ENCODE measurements at places on chromosomes 1 and 21. TPM values are rescaled to one million over a fixed set of nuclear protein-coding genes. Genes with fewer than 3 reads are reported as not detected.

DNA sequence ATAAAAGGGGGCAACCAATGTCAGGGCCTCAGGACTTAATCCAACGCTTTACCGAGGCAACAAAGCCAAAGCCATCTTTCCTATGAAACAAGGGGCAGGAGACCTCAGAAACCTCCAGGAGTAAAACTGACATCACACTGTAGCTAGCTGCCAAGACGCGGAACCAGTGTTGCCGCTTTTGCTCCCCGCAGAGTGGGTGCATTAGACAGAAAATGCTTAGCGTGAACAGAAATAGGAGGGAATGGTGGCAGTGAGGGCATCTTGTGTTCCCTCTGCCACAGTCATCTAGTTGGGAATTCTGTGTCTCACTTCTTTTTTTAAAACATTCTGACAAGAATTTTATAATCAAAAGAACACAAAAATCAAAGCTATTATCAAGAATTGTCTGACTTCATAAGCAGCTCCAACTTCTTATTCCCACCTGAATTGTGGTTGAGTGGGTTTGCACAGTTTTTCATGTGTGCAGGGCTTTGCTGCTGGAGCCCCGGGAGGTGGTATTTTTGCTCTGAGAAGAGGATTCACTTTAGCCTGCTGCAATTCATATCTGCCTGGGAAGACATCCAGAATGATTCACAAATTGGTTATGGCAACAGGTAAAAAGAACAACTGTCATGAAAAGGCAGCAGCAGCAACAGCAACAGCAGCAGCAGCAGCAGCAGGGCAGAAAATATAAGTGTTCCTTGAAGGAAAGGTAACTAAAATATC, 82.2 kb upstream of the DIRAS3 start:
- no peak for DNase-seq
- no peaks in the 10 kb centered on the region for H3K27me3 ChIP-seq
- no peak overlapping the region for H3K4me3 ChIP-seq
- no peak overlapping the region for H3K27ac ChIP-seq
- H3K4me1 ChIP-seq: peaks cover 10% of the 10 kb centered on the region

DNA sequence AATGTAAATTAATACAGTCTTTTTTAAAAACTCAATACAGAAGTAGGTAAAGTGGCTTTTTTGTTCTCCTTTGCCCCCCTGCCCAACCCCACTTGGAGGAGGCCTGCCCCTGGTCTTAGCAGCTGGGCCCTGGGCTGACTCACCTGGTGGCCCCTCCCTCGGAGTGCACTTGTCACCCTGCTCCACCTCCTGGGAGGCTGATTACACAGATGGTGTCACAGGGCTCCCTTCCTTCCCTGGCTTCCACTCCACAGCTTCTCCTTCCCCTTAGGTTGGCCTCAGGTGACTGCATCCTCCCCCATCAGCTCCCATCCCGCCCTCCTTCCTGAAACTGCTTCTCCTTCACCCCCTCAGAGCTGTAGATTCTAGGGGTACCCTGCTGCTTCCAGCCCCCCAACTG, 11.7 kb upstream of the CAPN9 start:
- no peaks in the 10 kb centered on the region for H3K36me3 ChIP-seq
- peaks cover 3% of the 10 kb centered on the region for H3K27me3 ChIP-seq
- H3K4me1 ChIP-seq: peaks cover 7% of the 10 kb centered on the region
- H3K4me3 ChIP-seq: no peak overlapping the region
- DNase-seq: no peak
- H3K27ac ChIP-seq: no peak overlapping the region

Gene PLXNA2
- total RNA-seq: 17.8 TPM

DNA sequence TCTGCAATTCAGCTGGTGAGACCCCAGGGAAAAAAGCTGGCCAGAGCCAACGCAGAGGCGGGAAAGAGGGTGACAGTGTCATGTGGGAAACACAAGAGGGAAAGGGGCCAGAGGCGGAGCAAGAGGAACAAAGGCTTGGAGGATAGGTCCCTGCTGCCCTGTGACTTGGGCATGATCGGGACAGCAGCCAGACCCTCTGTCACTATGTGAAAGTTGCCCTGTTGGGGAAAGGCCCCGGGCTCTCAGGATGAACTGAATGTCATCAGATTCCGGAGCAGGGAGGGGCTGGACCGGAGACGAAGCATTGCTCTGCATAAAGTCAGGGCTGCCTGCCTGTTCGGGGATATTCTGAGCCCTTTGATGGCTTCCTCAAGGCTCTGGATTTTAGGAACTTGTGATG, 5.7 kb upstream of the ELF3 start:
- H3K4me3 ChIP-seq: no peak overlapping the region
- no peaks in the 10 kb centered on the region for H3K27me3 ChIP-seq
- no peak overlapping the region for H3K27ac ChIP-seq
- peaks cover 2% of the 10 kb centered on the region for H3K4me1 ChIP-seq
- DNase-seq: no peak
- H3K36me3 ChIP-seq: peaks cover 71% of the 10 kb centered on the region

Gene CD5L
- not detected for total RNA-seq

GRCh38 chr1:156510709-156511108, 10.1 kb upstream of the MEF2D start:
- H3K4me3 ChIP-seq: no peak overlapping the region
- no peaks in the 10 kb centered on the region for H3K36me3 ChIP-seq
- H3K4me1 ChIP-seq: peaks cover 54% of the 10 kb centered on the region
- H3K27ac ChIP-seq: peak overlapping the region; percentile 69
- peak; percentile 77 for DNase-seq

Gene EVA1B
- total RNA-seq: 58.3 TPM

- no peaks in the 10 kb centered on the region for H3K36me3 ChIP-seq
- DNase-seq: no peak
- peaks cover 19% of the 10 kb centered on the region for H3K4me1 ChIP-seq
- H3K27me3 ChIP-seq: no peaks in the 10 kb centered on the region
- H3K27ac ChIP-seq: no peak overlapping the region
Observed at GRCh38 chr1:235002706-235003300, 125.8 kb downstream of the TOMM20 start.

DNA sequence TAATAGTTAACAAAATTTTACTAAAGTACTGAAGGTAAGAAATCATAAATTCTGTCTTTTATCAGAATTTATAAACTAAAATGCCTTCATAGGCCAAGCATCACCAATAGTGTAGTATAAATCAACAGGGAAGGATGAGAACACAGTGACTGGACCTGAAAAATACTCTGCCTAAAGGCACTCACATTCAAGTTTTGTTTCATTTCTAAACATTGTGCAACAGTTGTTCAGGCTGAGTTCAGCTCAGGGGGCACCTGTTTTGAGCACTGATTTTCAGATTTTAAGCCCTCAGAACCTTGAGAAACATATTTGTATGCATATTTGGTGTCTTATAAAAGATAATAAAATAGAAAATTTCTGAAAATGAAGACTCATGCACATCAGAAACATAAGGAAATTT, 12.4 kb downstream of the ACBD6 start:
- peaks cover 12% of the 10 kb centered on the region for H3K36me3 ChIP-seq
- H3K27ac ChIP-seq: no peak overlapping the region
- no peaks in the 10 kb centered on the region for H3K4me1 ChIP-seq
- no peak overlapping the region for H3K4me3 ChIP-seq
- DNase-seq: no peak

Gene OR2G6
- not detected for total RNA-seq

GRCh38 chr1:52473039-52473438, 68.6 kb downstream of the PRPF38A start:
- H3K4me1 ChIP-seq: no peaks in the 10 kb centered on the region
- H3K27ac ChIP-seq: no peak overlapping the region
- DNase-seq: no peak
- H3K4me3 ChIP-seq: no peak overlapping the region
- H3K27me3 ChIP-seq: no peaks in the 10 kb centered on the region
- H3K36me3 ChIP-seq: peaks cover 10% of the 10 kb centered on the region

GRCh38 chr1:160630523-160631451, 16.1 kb downstream of the SLAMF1 start:
- no peak overlapping the region for H3K4me3 ChIP-seq
- H3K27me3 ChIP-seq: no peaks in the 10 kb centered on the region
- peak; percentile 11 for DNase-seq
- no peak overlapping the region for H3K27ac ChIP-seq

GRCh38 chr21:46229133-46229922, 754 bp upstream of the LSS start:
- peak; percentile 56 for DNase-seq
- H3K4me1 ChIP-seq: peaks cover 16% of the 10 kb centered on the region
- H3K36me3 ChIP-seq: peaks cover 16% of the 10 kb centered on the region
- H3K27me3 ChIP-seq: no peaks in the 10 kb centered on the region

GRCh38 chr1:53544728-53545515, 85.7 kb downstream of the DMRTB1 start:
- no peaks in the 10 kb centered on the region for H3K36me3 ChIP-seq
- peaks cover 24% of the 10 kb centered on the region for H3K4me1 ChIP-seq
- H3K27me3 ChIP-seq: peaks cover 7% of the 10 kb centered on the region
- DNase-seq: no peak

DNA sequence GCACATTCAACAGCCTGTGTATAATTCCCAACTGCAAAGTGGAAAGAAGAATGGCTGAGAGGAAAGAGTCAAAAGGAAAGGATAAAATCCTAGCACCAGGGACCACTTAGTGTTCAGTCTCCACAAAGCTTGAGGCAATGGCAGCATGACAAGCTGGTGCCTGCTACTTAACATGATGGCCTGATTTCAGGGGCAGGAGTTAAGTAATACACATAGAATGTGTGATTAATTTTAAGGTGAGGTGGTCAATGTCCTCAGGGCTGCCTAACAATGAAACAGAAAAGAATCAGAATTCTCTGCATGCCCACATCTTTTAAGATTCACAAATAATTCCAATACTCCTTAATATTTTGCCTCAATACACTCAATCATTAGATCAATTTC, 8.9 kb downstream of the P3H1 start:
- DNase-seq: no peak
- no peaks in the 10 kb centered on the region for H3K4me1 ChIP-seq
- no peaks in the 10 kb centered on the region for H3K27me3 ChIP-seq
- H3K36me3 ChIP-seq: peaks cover 75% of the 10 kb centered on the region
- no peak overlapping the region for H3K4me3 ChIP-seq

DNA sequence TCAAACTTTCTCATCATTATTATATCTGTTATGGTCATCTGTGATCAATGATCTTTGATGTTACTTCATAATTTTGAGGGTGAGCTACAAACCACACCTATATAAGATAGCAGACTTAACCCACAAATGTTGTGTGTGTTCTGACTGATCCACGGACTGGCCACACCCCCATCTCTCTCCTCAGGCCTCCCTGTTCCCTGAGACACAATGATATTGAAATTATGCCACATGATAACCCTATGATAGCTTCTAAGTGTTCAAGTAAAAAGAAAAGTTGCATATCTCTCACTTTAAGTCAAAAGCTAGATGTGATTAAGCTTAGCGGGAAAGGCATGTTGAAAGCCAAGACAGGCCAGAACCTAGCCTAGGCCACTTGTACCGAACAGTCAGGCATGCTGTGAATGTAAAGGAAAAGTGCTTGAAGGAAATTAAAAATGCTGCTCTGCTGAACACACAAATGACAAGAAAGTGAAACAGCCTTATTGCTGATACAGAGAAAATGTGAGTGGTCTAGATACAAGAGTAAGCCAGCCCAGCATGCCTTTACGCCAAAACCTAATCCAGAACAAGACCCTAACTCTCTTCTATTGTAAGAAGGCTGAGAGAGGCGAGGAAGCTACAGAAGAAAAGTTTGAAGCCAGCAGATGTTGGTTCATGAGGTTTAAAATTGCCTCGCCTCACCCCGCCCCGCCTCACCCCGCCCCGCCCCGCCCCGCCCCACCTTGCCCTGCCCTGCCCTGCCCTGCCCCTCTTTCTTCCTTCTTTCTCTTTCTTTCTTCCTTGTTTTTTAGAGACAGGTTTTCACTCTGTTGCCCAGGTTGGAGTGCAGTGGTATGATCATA, 16.5 kb downstream of the CTSS start:
- no peaks in the 10 kb centered on the region for H3K36me3 ChIP-seq
- no peak for DNase-seq
- no peak overlapping the region for H3K27ac ChIP-seq
- H3K4me1 ChIP-seq: no peaks in the 10 kb centered on the region
- H3K4me3 ChIP-seq: no peak overlapping the region

- DNase-seq: no peak
- no peak overlapping the region for H3K27ac ChIP-seq
- no peaks in the 10 kb centered on the region for H3K4me1 ChIP-seq
Observed at GRCh38 chr1:184425449-184426277, 38.8 kb downstream of the C1orf21 start.

DNA sequence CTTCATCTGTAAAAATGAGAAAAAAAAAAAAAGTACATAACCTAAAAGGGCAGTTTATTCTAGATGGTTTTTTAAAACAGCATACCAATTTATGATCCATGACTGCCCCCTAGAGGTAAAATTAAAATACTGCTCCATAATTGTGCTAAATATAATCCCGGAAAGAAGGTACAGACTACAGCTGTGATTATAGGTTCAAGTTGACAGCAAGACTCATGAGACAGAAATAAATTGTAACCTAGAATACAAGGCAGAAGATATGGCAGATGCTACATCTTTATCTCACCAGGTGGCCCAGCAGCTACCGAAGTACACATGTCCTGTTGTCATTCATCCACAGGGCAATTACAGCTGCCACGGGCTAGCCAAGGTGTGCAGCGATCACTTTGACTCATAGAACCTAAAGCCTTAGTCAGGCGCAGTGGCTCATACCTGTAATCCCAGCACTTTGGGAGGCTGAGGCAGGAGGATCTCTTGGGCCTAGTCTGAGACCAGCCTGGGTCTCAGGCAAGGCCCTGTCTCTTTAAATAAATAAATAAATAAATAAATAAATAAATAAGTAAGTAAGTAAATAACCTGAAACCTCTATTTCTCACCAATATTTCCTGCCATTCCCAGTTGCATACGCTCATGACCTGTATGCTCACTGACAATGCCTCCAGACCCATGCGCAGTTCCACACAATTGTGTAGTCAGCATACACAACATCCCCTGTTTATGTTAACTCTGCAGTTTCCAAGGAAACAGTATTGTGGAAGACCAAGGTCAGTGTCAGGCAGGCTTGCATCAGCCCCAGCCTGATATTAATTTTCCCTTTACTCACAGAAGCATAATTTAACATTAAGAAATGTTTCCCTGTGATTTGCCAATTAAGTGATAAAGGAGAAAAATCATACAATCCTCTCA, 18.3 kb upstream of the PPIE start:
- peak; percentile 73 for DNase-seq
- H3K4me3 ChIP-seq: no peak overlapping the region

- peaks cover 7% of the 10 kb centered on the region for H3K4me1 ChIP-seq
- DNase-seq: peak; percentile 78
- H3K27me3 ChIP-seq: peaks cover 11% of the 10 kb centered on the region
- H3K4me3 ChIP-seq: peak overlapping the region; percentile 72
- peak overlapping the region; percentile 95 for H3K27ac ChIP-seq
- no peaks in the 10 kb centered on the region for H3K36me3 ChIP-seq
Observed at GRCh38 chr1:94235189-94236012, 2.0 kb downstream of the ARHGAP29 start.

GRCh38 chr1:221874285-221875003, 132.6 kb upstream of the DUSP10 start:
- H3K4me3 ChIP-seq: no peak overlapping the region
- H3K4me1 ChIP-seq: no peaks in the 10 kb centered on the region
- H3K36me3 ChIP-seq: no peaks in the 10 kb centered on the region
- H3K27ac ChIP-seq: no peak overlapping the region
- no peaks in the 10 kb centered on the region for H3K27me3 ChIP-seq

GRCh38 chr1:160641323-160642280, 5.2 kb downstream of the SLAMF1 start:
- H3K4me1 ChIP-seq: no peaks in the 10 kb centered on the region
- no peaks in the 10 kb centered on the region for H3K36me3 ChIP-seq
- H3K27me3 ChIP-seq: no peaks in the 10 kb centered on the region
- no peak overlapping the region for H3K27ac ChIP-seq
